ENCODE measurements at places on chromosomes 2 and 18.

DNA sequence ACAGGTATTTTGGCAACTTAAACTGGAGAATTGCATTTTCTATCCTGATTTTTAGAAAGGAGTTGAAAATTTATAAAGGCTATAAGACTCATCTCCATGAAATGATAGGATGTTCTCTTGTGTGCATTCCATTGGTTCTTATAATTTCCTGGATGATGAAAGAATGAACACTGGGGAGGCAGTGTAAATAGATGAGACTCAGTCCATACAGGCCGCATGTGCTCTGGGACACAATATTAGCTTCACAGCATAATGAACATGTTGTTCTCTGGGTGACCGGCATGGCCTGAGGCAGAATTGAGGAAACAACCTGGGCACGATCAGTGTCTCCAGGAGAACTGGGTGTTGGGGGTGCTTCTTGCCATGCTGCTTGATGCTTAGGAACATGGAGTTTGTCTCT, 38.8 kb downstream of the AOX1 start:
- DNase-seq = no peak

DNA sequence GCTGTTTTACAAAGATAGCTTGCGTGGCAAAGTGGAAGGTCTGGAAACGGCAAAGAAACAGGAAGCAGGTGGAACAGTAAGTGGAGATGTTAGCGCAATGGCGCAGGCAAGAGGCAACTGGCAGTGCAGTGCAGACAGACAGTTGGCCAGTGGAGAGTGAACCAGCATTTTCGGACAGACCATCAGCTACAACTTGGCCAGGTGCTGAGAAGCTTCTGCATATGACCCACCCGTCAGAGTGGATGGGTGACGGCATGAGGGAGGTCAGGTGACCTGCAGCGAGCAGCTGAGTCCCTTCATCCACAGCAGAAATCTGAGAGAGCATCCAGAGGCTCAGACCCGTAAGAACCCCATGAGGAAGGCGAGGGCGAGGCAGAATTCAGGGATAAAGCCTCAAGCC, 33.8 kb downstream of the NPC1 start:
- DNase-seq = no peak

DNA sequence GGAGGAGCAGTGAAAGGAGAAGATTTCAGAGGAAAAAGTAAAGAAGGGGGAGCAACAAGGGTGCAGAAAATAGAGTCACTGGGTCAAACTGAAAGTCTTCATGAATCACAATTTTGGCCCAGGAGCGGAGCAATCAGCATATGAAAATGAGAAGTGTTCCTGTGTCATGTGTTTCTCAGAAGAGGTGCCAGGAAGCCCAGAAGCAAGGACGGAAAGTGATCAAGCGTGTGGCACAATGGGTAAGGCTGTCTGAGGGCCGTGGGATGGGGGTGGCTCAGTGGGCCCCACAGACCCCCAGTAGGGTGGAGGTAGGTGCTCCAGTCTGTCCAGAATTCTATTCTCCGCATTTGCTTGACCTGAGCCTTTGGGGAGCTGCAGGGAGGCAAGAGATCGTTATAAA, 44.2 kb downstream of the SP140 start:
- DNase-seq = no peak

DNA sequence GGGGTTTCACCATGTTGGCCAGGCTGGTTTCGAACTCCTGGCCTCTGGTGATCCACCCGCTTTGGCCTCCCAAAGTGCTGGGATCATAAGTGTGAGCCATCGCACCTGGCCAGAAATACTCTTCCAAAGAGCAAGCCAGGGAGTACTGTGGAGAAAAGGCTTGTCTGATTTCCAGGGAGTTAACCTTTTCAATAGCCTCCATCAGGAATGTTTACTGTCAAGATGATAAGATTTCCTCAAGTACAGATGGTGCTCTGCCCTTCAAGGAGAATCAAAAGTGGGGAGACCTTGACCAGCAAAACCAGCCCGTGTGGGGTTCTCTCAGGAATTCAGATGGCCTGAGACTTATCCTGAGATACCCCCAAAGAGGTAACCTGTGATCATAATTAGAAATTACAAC, 237.2 kb downstream of the PRKCE start:
- no peak for DNase-seq

- DNase-seq = no peak
Observed at GRCh38 chr2:158573739-158574138, 117.0 kb downstream of the PKP4 start.

GRCh38 chr2:97727296-97727695, 13.9 kb downstream of the ZAP70 start:
- DNase-seq = no peak

- no peak for DNase-seq
Observed at GRCh38 chr2:174766271-174766670, 2.0 kb upstream of the CHRNA1 start.

GRCh38 chr2:42249887-42250286, 80.7 kb downstream of the EML4 start:
- no peak for DNase-seq

- DNase-seq = no peak
Observed at GRCh38 chr2:206520450-206520849, 77.1 kb downstream of the ADAM23 start.

GRCh38 chr2:236872015-236872414, 213.7 kb upstream of the COPS8 start:
- DNase-seq = no peak

- no peak for DNase-seq
Observed at GRCh38 chr2:130380096-130380934, 24.5 kb downstream of the PTPN18 start.

GRCh38 chr18:68948622-68949021, 150.7 kb downstream of the CCDC102B start:
- no peak for DNase-seq

DNA sequence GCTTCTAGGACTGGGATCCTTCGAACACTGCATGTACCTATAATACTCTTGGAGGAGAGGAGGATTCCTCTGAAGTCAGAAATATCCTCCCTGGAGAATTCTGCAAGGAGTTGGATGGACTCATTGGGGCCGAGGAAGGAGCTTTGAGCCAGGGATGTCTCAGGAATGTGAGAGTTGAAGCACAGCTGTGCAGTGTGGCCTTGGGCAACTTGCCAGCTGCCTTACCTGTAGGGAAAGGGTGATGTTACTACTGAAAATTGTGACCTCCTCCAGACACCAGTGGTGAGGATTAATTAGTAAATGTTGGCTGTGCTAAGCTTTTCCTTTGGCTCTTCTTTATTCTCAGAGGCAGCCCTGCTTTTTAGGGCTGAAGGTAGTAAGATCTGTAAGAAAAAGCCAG, 41.4 kb downstream of the FMNL2 start:
- no peak for DNase-seq

DNA sequence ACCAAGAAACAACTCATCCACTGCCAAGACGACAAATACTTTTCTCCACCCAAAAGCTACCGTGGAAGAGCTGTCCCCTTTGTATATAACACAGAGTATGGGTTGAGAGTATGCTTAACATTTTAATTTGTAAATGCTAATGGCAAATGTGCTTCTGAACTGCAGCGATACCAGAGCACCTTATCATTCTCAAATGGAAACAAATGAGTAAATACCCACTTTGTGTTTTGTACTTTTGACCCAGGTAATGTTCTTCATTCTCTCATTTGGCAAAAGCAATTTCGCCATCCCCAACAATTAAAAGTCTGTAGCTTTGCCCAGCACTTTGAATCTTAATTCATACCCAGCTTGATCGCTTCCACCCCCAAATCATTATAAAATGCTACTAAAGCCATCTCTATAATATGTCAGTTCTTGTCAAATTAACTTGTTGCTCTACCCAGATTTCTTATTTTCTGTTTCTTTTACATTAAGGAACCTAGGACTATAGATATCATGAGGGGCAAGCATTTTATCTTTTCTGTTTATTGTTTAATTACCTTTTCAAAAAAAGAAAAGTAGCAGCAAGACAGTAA, 6.2 kb upstream of the POU3F3 start:
- DNase-seq = no peak

DNA sequence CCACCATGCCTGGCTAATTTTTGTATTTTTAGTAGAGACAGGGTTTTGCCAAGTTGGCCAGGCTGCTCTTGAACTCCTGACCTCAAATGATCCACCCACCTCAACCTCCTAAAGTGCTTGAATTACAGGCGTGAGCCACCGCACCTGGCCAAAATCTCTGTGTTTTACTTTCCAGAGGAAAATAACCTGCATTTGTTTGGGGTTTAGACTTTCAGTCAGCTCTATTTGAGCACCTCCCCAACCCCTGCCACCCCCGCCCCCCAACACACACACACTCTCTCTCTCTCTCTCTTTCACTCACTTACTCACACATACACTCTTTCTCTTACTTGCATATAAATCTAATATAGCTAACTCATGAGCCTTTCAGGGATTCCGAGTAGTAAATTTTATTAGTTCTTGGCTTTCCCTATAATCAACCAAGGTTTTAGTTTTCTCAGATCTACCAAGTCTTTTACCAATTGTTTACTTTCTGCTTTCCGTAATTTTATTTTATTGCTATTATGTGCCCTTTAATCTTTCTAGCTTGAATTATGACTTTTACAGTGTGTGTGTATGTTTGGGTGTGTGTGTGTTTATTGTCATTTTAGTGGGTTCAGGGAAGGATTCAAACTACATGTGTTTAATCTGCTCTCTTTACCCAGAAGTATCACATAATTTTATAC, 24.5 kb downstream of the MFSD6 start:
- no peak for DNase-seq

DNA sequence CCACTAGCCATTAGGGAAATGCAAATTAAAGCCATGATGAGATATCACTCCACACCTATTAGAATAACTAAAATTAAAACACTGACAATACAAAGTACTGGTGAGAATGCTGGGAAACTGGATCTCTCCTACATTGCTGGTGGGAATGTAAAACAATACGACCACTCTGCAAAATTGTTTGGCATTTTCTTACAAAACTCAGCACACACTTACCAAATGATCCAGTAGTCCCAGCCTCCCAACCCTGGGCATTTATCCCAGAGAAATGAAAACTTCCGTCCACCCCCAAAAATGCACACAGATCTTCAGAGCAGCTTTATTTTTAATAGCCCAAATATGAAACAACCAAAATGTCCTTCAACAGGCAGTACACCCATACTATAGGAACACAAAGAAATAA, 8.9 kb upstream of the TMSB10 start:
- DNase-seq = no peak

GRCh38 chr2:99771681-99772333, 282.0 kb upstream of the REV1 start:
- DNase-seq = no peak

- no peak for DNase-seq
Observed at GRCh38 chr2:151544449-151544848, 134.7 kb downstream of the RIF1 start.

DNA sequence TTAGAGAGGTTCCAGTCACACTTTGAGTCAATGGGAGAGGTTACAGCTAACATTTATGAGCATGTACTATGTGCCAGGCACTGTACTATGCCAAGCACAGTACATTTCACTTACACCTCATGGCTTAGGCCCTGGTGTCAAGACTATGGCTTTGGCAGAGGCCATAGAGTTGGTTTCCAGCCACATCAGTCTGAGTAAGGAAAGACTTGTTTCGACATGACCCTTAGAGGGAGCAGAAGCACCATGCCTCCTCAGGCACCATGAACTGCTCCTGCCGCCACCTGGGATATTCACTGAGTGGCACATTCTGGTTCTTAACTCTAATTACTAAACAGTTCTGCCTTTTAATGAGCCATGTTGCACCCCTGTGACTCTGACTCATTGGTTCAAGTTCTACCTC, 12.7 kb downstream of the DGUOK start:
- no peak for DNase-seq

DNA sequence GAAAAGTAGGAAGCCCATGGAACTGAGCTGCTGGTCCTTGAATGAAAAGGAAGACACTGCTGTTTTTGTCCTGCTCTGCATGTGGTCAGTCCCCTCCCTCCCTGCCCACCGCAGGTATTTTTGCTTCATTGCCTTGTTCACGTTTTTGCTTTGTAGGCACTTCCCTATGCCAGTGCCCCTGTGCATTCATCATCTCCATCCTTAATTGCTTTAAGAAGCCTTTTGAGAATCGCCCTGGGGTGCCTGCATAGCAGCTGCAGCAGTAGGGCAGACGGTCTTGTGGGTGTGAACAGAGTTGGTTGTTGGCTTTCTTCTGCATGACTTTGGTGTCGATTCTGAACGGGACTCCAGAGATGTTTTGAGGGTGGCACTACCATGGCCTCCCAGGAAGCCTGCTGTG, 97.0 kb downstream of the CABLES1 start:
- no peak for DNase-seq

GRCh38 chr2:10173258-10174005, 50.9 kb downstream of the RRM2 start:
- no peak for DNase-seq

GRCh38 chr2:101002562-101003277, 631 bp downstream of the RPL31 start:
- DNase-seq = no peak

Measured in mesothelial cell of epicardium (in vitro differentiated cells).